ENCODE measurements at places on chromosomes 16 and 17.

- DNase-seq, result no peak
Observed at GRCh38 chr17:17067257-17067656, 25.0 kb downstream of the MPRIP start.

GRCh38 chr16:22222006-22222405 lies 15.9 kb downstream of the EEF2K start:
- DNase-seq, result no peak

GRCh38 chr16:67561501-67561823 lies 864 bp upstream of the CTCF start:
- no peak for DNase-seq

DNA sequence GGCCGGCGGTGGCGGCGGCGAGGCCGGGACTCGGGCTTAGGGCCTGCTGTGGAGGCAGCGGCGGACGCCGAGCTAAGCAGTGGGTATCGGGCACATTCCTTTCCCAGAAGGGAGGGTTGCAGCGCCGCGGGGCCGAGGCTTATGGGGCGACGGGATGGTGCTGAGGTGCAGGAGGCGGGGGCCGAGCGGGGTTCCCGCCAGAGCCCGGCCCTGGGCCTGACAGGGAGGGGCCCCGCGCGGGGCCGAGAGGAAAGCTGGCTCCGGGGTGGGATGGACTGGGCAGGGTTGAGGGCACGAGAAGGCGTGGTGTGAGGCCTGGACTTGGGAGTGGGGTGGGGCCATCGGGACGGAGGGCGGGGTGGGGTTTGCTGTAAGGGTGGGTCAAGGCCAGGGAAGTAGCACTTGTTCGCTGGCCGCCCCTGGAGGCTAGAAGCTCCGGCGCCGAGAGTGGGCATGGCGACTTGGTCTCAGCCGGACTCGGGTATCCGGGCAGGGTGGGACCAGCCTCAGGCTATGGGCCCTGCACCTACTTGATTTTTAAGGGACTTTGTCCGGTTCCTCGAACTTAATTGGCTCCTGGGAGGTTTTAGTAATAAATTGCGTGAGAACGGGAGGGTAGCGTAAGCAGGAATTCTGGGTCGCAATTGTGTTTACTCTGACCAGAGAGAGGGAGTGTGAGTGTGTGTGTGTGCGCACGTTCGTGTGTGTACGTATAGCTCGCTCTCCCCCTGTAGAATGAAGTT lies 396 bp downstream of the NFE2L1 start:
- DNase-seq, result peak; percentile 81

DNA sequence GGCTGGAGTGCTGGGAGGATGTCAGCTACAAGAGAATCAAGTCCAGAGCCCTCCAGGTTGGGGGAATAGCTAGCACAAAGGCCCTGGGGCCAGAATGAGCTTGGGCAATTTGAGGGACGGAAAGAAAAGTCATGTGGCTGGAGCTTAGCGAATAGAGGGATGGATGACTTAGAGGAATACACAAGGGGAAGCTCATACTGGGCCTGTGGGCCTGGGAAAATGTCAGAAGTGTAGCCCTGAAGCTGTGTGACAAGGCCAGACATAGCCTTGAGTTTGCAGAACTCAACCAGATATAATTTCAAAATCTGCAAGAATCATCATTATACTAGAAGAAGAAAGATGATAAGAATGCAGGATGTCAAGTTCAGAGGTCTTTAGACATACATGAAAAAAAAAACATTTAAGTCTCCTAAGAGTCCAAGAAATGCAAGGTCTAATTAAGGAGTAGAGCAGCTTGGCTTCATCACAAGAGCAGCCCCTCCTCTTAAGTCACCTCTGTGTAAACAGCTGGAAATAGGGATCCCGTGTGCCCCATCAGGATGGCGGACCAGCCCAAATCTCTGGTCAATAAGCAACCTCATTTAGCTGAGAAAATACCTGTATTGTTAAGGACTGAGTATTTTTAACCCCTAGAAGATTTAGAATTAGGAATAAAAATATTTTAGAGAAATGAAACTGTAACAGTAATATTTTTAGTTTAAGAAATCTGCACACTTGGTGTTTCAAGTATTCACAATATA lies 66.6 kb downstream of the ABCC12 start:
- DNase-seq, result no peak

GRCh38 chr16:66891797-66892196 lies 11.5 kb downstream of the PDP2 start:
- no peak for DNase-seq

DNA sequence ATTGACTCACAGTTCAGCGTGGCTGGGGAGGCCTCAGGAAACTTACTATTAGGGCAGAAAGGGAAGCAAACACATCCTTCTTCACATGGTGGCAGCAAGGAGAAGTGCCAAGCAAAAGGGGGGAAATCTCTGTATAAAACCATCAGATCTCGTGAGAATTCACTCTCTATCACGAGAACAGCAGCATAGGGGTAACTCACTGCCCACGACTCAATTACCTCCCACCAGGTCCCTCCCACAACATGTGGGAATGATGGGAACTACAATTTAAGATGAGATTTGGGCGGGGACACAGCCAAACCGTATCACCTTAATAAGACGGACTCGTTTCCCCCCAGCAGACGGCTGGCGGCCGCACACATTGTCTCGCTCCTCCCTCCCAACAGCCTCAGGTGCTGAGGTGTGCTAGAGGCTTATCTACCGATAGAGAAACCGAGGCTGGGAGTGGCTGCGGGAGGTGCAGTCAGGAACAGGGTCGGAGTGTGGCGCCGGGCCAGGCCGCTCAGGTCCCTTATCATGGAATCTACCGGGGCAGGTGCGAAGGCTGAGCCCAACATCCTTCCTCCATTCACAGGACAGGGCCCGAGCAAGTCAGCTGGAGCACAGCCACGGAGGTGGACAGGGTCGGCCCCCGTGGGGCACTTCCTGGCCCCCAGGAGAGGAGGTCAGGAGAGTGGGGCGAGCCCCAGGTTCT lies 4.9 kb upstream of the ZG16B start:
- no peak for DNase-seq

GRCh38 chr17:58534901-58535421 lies 20.5 kb upstream of the MTMR4 start:
- no peak for DNase-seq

GRCh38 chr16:77961814-77962213 lies 60.5 kb upstream of the CLEC3A start:
- DNase-seq, result no peak

DNA sequence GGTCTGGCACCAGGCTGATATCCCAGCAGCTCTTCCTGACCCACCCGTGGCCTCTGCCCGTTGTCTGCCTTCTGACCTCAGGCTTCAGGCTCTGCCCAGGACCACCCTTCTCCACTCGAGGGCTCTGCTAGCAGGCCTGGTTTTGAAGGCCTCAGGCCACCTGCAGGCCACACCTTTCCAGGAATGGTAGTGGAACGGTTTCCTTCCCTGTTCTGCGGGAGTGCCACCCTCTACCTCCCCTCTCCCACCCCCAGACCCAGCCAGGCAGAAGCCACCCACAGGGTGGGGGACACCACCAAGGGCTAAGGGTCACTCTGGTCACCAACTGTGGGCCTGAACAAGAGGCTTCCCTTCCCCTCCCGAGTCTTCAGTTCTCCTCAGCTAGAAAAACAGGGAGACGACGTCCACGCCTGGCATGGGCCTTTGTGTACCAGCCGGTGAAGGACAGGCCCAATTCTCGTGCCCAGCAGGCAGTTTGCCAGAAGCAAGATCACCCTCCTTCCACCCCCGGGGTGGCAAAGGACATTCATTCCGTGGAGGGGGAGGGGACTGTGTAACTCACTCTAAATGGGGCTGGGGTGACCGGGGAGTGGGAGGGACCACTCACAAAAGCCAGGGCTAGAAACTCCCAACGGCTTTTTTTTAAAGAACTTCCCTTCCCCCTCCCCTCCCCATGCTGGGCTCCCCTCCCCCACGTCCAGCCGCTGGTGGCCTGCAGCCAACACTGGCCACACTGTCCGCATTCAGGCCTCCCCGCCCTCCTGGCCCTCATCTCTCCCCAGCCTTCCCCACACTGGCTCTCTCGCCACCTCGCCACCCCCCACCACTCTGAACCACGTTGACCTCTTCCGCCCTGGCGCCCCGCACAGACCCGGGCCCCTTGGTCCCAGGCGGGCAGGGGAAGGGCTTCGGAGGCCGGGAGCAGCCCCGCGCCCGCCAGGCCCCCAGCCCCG lies 7.7 kb downstream of the CBX4 start:
- DNase-seq, result peak; percentile 87

- no peak for DNase-seq
Observed at GRCh38 chr16:25108054-25108453, 3.5 kb upstream of the LCMT1 start.

GRCh38 chr17:35245196-35245486 lies 2.3 kb downstream of the SLFN5 start:
- no peak for DNase-seq

GRCh38 chr17:17365476-17366110 lies 62.4 kb downstream of the NT5M start:
- DNase-seq, result no peak

DNA sequence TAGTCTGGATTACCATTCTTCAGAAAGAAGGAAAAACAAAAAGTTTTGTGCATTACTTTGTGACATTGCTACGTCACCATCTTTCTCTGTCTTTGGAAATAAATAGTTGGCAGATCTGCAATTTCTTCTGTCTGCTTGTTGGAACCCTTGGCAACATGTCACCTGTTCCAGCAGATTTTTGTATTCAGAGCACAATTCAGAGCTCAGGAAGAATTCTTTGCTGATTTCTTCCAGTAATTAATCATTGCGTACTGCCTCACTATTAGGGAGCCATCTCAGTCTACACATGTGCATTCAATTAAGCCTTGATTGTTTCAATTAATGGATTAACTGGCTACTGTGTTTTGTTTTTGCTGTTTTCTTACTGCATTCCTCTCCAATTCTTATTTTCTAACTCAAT lies 467.2 kb downstream of the CDH8 start:
- no peak for DNase-seq
